K562 (cell line): ENCODE measurements at places on chromosomes 3 and 15.
A peak's percentile ranks its signal among the peaks of the same experiment; 100 is the strongest.

DNA sequence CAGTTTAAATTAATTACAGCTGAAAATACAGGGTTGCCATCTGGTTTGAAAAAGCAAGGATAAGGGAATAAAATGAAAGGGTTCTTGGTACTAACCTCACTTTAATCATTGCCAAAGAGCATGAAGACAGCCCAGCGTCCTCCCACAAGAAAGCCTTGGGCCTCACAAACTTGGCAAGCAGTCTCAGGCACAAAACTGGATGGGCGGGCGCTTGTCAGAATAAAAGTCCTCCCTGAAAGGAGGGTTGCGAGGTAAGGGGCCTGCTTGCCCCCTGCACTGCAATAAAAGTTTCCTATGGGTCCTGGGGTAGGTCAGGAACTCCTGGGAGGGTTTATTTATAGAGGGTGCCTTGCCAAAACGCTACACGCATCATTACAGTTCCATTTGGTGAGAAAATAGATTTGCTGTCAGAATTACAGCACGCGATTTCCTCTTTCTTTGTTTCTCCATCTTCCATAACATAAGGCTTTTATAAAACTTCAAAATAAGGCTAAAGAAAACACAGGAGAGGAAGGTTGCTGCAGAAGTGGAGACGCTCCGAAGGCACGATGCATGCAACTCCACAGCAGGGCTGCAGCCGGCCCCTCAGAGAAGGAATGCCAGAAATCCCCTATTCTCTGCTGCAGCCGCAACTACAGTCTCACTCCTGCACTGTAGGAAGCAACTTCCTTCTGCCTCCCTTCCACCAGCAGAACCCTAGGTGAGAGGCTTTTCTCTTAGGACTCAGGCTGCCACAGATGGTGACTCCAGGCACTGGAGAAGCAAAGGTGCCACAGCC, 61.3 kb downstream of the VGLL4 start:
- no peak for DNase-seq

- peak; percentile 2 for DNase-seq
Measured at GRCh38 chr3:113783463-113783862, 36.6 kb downstream of the ATP6V1A start.

- DNase-seq = no peak
Measured at GRCh38 chr15:77544162-77544561, 88.5 kb downstream of the LINGO1 start.

- no peak for DNase-seq
Measured at GRCh38 chr3:81927811-81928210, 166.4 kb upstream of the GBE1 start.

DNA sequence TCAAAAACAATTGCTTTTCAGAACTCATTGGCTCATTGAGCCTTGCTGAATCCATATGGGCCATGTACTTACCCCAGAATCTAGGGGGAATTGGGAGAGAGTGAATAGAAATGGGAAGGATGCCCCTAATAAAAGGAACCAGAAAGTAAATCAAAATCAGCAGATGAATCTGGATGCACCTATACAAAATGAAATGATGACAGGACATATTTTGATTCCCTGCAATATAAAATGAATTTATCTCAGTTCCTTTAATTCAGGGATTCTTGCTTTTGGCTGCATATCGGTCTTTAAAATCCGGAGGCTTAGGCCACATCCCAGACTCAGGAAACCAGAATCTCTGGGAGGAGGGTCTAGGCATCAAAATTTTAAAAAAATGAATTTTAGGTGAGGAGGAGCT, 107.7 kb upstream of the NEO1 start:
- DNase-seq = no peak

- no peak for DNase-seq
Measured at GRCh38 chr3:72009851-72010443, 225.0 kb upstream of the PROK2 start.

GRCh38 chr3:170835336-170835735, 34.7 kb downstream of the RPL22L1 start:
- DNase-seq = no peak

DNA sequence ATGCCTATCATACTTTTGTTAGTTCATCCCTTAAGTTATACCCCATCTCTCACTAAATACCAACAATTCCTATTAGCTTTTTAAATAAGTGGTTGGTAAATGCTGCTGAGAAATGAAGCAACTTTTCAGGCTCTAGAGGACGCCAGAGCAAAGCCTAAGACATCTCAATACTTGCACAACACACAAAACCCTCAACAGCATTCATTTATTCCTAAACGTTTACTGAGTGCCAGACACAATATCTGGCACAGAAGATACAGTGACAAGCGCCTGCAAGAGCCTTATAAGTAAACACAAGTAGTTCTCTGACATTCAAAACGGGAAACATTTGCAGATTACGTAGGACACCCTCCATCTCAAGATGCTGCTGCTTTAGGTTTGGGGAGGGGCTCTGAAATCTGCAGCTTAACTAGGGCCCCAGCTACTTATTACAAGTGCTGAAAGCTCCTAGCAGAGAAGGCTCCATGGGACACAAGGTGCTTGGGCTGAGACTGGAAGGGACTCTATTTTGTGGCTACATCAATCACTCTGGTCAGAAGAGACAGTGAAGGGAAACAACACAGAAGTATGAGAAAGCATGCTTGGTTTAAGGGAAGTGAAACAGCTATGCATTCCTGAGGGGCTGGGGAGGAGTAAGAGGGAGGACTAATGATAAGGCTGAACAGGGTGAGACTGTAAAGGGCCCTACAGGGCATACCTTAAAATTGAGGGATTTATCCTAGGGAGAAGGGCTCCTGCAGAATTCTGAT, 311.3 kb downstream of the PLCL2 start:
- DNase-seq = no peak

DNA sequence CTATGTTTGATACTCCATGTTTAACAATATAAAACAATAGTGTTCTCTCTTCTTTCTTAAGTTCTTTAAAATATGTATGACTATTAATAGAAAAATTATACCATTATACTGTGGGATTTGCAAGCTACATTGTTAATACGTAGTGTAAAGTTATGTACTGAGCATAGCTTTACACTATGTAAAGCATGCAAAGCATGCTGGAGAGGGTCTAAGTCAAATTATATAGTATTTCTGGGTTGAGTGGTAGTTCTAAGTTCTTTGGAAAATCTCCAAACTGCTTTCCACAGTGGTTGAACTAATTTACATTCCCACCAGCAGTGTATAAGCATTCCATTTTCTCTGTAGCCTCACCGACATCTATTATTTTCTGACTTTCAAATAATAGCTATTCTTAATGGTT, 253.0 kb downstream of the RAP2B start:
- no peak for DNase-seq

GRCh38 chr3:183449791-183450190, 21.4 kb upstream of the MCF2L2 start:
- no peak for DNase-seq

GRCh38 chr3:43768381-43768973, 77.7 kb downstream of the ABHD5 start:
- no peak for DNase-seq

DNA sequence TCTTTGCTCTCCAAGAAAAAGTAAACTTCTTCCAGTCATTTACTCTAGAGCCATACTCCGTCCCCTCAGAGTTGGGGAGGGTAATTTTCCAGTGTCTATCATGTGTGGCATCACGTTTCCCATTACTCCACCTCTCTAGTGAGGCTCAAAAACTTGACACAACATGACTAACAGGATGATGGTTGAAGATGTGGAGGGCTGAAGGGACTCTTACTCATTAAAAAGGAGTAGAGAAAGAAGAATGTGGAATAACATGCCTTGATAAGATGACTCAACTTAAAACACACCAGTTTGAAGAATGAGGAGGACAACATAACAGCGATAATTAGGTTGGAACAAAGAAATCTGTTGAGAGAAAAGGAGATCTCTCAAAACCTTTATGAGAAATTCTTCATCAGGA, 894.3 kb downstream of the OTOL1 start:
- no peak for DNase-seq

- no peak for DNase-seq
Measured at GRCh38 chr15:101099183-101099582, 152.7 kb downstream of the CHSY1 start.

DNA sequence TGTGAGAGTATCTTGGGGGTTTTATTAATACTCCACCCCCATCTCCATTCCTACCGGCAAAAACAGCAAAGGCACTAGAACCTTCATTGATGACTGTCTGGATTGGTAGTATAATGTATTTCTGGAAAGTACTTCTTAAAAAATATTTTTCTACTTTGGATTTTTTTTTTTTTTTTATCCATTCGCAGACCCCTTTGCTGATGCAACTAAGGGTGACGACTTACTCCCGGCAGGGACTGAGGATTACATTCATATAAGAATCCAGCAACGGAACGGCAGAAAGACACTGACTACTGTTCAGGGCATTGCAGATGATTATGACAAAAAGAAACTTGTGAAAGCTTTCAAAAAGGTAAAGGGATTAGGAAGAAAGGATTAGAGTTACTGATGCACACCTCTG, 1.2 kb downstream of the EIF1B start:
- peak; percentile 55 for DNase-seq

DNA sequence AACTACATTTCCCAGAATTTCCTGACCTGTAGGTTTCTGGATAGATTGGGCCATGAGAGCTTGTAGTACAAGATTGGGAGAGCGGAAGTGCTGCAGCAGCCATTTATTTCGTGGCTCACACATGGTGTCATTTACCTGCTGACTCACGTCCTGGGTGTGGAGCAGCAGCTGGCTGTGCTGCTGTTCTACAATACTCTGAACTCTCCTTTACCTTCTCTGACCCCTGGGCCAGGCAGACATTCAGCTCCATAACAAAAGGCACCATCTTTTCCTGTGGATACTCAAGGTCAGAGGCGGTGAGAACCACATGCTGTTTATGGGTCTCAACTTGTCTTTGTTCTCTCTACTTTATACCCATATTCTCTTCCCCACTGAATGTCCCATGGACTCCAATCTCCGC, 490.2 kb downstream of the IGSF11 start:
- DNase-seq = peak; percentile 6

DNA sequence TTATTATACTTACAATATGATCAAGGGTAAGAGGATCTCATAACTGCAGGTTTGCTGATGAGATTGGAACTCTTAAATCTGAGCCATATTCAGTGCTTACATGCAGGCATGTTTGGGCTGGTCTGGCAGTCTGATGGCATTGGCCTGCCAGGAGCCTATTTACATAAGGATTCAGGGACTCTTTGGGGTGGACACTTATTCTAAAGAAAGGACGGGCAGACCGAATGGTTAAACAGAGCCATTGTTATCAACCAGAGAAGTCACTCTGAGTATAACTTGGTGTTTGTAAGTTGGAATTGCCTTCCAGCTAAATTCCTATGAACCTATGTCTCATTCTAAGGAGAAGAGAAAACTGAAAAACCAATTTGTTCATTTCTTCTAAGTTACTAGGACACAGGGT, 932.8 kb downstream of the IGSF11 start:
- DNase-seq = no peak

GRCh38 chr3:39021029-39021428, 30.7 kb downstream of the SCN11A start:
- no peak for DNase-seq

DNA sequence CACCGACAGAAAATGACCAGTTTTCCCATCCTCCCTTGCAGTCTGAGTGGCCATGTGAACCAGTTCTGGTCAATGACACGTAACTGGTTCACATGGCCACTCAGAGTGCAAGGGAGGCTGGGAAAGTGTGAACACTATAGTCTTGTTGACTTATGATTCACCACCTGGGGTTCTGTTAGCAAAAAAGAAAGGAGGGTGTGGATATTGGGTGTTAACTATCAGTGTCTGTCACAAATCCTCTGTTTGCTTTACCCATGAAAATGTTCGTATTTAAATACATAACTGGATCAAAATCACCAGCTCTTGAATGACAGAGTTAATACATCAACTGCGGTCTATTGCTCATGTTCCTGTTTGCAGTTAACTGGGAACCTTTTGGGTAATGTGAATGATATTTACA, 92.3 kb downstream of the ADAMTSL3 start:
- no peak for DNase-seq

GRCh38 chr15:98195796-98196195, 235.3 kb downstream of the ARRDC4 start:
- DNase-seq = no peak

- no peak for DNase-seq
Measured at GRCh38 chr15:74270854-74271520, 34.9 kb downstream of the CCDC33 start.

- no peak for DNase-seq
Measured at GRCh38 chr3:182384221-182384620, 409.1 kb upstream of the ATP11B start.

DNA sequence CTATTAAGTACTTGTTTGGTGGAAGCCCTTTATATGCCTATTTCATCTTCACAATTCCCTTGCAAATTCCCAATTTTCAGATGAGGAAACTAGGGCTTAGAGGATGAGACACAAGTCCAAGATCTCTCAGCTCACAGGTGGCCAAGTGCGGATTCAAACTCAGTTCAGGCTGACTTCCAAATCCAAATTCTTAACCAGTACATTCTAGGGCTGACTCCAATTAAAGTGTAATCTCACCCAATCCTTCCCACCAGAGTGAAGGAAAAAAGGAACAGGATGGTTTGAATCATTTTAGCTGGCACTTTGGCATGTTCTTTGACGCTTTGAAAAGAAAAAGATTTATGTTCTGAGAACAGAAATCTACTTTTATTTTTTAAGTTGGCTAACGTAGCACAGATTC, 12.7 kb downstream of the ARHGEF3 start:
- no peak for DNase-seq

GRCh38 chr15:65952391-65953053, 83.2 kb downstream of the RAB11A start:
- no peak for DNase-seq

- DNase-seq = peak; percentile 9
Measured at GRCh38 chr3:163490119-163490518, 1588.2 kb downstream of the SI start.

- no peak for DNase-seq
Measured at GRCh38 chr15:58742819-58743502, 6.5 kb downstream of the ADAM10 start.

DNA sequence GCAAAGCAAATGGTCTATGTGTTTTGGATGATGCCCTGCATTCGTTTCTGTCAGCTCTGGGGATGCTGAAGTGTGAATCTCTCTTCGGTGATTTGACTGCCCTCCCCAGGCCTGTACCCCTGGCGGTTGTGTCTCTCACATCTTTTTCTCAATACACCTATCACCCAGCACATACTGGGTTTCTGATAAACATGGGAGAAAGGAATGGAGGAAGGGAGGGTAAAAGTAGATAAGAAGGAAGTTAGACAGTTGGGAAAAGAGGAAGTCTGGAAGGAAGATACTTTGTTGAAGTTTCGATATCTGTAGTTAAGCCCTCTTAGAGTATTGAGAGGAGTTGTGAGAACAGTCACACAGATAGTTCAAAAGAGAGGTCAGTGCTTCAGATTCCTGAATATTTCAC, 35.8 kb upstream of the LRTM1 start:
- no peak for DNase-seq

DNA sequence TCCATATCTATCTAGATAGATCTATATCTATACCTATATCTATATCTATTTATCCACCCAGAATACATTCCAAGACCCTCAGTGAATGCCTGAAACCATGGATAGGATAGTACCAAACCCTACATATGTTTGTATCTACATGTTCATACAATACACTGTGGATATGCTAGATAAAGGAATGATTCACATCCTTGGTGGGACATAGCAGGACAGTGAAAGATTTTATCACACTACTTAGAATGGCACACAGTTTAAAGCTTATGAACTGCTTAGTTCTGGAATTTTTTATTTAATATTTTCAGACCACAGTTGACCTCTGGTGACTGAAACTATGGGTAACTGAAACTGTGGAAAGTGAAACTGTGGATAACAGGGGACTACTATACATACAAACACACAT, 198.8 kb upstream of the TTC14 start:
- no peak for DNase-seq
